Bronchial epithelial cell (primary cell): ENCODE measurements at places on chromosomes 7 and 10. TPM values are rescaled to one million over a fixed set of nuclear protein-coding genes. Genes with fewer than 3 reads are reported as not detected.
A peak's percentile ranks its signal among the peaks of the same experiment; 100 is the strongest.

SLC26A5 gene
- total RNA-seq = not detected in 2 replicates

- peak; percentile 93 for DNase-seq
These were observed 29.0 kb upstream of the CCNY start for GRCh38 chr10:35307297-35307696.

DNA sequence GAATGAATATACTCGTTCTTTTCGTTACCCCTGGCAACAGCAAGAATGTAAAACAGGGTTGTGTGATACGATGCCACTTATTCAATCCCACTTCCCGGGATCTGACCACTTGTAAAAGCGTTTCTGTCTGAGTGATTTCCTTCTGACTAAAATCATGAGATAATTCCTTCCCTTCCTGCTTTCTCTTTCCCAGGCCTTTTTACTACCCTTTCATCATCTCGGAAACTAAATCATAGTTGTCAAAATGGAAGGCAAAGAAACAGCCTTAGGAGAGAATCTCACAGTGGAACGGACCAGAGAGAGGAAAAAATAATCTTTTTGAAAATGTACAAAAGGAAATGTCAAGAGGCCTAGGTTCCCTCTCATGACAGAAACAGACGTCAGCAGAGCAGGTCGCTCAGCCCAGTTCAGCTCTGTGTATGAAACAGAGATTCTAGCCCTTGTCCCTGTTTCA lies 29.8 kb downstream of the DIP2C start:
- DNase-seq = peak; percentile 15

- no peak for DNase-seq
These were observed 86.5 kb upstream of the KLF6 start for GRCh38 chr10:3871424-3871996.

DNA sequence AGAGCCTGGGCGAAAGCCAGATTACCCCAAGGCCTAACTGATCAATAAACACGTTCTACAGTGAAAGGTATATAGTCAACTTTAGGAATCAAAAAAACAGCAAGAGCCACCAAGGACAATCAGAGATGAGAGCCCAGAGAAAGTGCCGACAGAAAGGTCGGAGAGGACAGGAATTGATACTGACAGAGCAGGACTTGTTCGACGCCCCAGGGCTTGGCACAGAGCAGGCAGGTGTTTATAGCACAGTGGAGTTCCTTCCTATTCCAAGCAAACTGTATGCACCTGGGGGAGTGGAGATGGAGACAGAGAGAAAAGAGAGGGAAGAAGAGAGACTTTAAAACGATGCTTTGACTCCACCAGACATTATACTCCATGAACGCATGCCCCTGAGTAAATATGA lies 39.5 kb downstream of the PPP1R3C start:
- no peak for DNase-seq

TMEM130 gene
- total RNA-seq = not detected in 2 replicates
